Naive thymus-derived CD4-positive, alpha-beta T cell (primary cell): ENCODE measurements at places on chromosomes 16 and 17. TPM values are rescaled to one million over a fixed set of nuclear protein-coding genes. Genes with fewer than 3 reads are reported as not detected.

The MAP2K3 gene
- 127 TPM for total RNA-seq

The DNAAF8 gene
- total RNA-seq = 0.27 TPM

The P4HB gene
- total RNA-seq = 568 and 570 TPM in 2 replicates

The KRTAP4-6 gene
- not detected for total RNA-seq

The PGS1 gene
- 84.3 TPM for total RNA-seq

The PPP1R27 gene
- total RNA-seq = not detected in 2 replicates

The FBXL16 gene
- 12.5 and 13.2 TPM in 2 replicates for total RNA-seq

The KRT20 gene
- not detected for total RNA-seq

The INCA1 gene
- total RNA-seq = 0.38 TPM

The SRP68 gene
- total RNA-seq = 103 and 105 TPM in 2 replicates
